ENCODE measurements at places on chromosomes 2 and 18.

DNA sequence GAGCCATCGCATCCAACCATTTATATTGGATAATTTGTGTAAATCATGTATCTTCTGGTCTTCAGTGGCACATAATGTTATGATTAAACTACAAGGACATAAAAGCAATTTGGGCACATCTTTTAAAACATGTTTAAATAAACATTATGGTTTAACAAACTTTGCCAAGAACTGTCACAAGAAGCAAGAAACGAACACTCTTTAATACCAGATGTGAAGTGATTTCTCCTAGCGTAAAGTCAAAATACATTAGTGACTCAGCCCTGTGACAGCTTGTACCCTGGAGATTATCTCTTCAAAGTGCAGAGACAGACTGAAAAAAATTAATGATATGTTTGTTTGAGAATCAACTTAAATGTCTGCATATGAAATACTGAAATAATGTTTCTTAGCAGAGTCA, 39.9 kb downstream of the DSEL start:
- no peak for DNase-seq

- no peak for DNase-seq
Observed at GRCh38 chr2:25054720-25055119, 12.8 kb downstream of the EFR3B start.

- no peak for DNase-seq
Observed at GRCh38 chr2:225584796-225585195, 185.3 kb downstream of the NYAP2 start.

GRCh38 chr18:44909191-44909719, 228.6 kb downstream of the SETBP1 start:
- no peak for DNase-seq

- no peak for DNase-seq
Observed at GRCh38 chr2:4930704-4931103, 761.5 kb upstream of the SOX11 start.

GRCh38 chr2:239311132-239312040, 89.4 kb downstream of the HDAC4 start:
- no peak for DNase-seq
